ENCODE measurements at places on chromosomes 6 and 20.

DNA sequence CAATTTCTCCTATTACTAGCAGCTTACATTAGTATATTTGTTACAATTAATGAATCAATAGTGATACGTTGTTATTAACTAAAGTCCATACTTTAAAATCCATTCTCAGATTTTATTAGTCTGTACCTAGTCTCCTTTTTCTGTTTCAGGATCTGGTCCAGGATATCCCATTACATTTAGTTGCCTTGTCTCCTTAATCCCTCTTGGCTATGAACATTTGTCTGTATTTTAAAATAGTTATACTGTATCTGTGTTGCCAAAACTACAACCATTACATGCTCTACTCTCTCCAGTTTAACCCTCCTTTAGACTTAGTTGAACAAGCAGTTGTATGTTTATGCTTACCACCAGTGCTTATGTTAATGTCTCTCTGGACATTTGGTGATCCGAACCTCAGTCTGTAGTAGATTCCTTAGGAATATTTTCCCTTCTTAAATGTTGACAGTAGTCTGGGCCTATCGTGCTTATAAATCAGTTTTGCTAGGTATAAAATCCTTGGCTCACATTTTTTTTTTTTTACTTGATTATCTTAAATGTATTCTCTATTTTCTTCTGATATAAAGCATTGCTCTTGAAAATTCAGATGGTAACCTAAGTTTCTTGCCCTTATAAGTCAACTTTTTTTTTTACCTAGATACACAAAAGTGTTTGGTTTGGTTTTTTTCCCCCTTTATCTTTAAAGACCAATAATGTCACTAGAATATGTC is 12.2 kb downstream of the ALDH5A1 start:
- no peak for DNase-seq

GRCh38 chr6:33774774-33775173 is 14.2 kb downstream of the LEMD2 start:
- DNase-seq: no peak

- DNase-seq: no peak
These were observed 18.8 kb downstream of the PRR18 start for GRCh38 chr6:166289207-166290060.

GRCh38 chr20:41095110-41095969 is 42.0 kb upstream of the PLCG1 start:
- peak; percentile 12 for DNase-seq

DNA sequence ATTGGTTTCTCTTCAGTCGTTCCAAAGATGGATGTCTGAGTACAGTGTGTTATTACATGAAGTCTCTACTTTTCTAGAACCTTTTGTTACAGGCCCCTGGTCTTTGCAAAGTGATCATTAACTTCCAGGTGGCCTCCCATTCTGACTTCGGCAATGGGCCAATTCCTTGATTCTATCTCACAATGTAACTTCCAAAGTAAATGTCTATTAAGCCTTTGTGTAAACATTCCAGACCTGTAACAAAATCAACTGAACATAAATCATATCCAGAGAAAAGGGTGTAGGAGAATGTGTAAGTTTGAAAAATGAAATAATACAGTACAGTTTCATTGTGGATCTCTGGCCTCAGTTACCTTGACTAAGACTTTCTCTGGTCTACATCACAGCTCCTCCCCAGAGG is 187.8 kb upstream of the JAG1 start:
- no peak for DNase-seq

DNA sequence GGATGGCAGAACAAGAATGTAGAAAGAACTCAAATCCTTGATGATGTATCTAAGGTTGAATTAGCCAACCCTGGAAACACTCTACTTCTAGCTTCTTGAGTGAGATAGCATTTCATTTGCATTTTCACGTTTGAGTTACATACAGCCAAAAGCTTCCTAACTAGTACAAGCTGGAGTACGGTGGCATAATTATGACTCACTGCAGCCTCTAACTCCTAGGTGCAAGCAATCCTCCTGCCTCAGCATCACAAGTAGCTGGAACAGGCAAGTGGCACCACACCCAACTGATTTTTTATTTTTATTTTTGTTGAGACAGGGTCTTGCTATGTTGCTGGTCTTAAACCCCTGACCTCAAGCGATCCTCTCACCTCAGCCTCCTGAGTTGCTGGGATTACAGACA is 36.5 kb upstream of the STK35 start:
- no peak for DNase-seq

GRCh38 chr6:137161949-137162348 is 11.5 kb downstream of the IL22RA2 start:
- DNase-seq: no peak

GRCh38 chr6:25322692-25323091 is 43.5 kb downstream of the CARMIL1 start:
- DNase-seq: no peak

DNA sequence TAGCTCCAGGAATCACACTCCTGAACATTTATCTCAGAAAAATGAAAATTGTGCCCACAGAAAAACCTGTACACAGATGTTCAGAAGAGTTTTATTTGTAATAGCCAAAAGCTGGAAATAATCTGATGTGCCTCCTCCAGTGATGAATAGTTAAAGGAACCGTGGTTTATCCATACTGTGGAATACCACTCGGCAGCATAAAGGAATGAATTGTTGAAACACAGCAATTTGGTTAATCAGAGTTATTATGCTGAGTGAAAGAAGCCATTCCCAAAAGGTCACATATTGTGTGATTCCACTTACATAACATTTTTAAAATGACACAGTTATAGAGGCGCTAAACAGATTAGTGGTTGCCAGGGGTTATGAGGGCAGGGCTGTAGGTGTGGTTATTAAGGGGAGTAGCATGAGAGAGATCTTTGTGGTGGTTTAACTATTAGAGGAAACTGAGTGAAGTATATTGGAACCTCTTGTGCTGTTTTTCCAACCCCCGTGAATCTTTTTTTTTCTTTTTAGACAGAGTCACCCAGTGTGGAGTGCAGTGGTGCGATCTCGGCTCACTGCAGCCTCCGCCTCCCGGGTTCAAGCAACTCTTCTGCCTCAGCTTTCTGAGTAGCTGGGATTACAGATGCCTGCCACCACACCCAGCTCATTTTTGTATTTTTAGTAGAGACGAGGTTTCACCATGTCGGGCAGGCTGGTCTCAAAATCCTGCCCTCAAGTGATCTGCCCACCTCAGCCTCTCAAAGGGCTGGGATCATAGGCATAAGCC is 26.2 kb downstream of the PSMF1 start:
- no peak for DNase-seq

- no peak for DNase-seq
These were observed 179.5 kb downstream of the SYNDIG1 start for GRCh38 chr20:24648919-24649318.

DNA sequence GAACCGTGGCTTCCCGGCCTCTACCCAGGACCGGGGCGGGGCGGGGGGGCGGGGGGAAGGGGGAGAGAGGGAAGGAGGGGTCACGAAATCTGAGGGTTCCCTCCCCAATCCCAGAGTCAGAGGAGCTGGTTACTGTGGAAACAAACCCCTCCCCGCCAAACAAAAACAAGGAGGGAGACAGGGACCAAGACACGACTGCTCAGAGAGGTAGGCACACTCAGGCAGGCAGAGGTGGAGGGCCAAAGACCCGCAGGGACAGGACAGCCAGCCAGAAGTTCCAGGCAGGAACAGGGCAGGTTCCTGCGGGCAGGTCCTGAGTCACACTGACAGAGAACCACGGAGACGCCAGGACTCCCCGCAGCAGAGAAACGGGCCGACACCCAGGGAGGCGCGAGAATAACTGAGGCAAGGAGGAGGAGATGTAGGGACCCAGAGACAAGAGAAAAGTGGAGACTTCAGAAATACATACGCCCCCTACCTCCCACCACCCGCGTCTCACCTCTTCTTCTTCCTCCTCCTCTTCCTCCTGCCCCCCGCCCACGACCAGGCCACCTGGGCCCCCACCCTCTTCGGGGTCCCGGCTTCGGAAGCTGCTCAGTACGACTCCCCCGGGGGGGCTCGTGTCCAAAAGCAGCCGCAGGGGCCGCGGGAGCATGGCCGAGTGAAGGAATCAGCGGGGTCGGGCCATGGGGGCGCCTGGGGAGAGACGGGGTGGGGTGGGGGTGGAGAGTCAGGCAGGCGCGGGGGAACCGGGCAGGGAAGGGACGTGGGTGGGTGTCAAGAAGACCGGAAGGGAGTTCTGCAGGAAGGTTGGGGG is 578 bp downstream of the RGL2 start:
- peak; percentile 47 for DNase-seq

- DNase-seq: no peak
These were observed 111.2 kb upstream of the SUPT3H start for GRCh38 chr6:45488889-45489288.

DNA sequence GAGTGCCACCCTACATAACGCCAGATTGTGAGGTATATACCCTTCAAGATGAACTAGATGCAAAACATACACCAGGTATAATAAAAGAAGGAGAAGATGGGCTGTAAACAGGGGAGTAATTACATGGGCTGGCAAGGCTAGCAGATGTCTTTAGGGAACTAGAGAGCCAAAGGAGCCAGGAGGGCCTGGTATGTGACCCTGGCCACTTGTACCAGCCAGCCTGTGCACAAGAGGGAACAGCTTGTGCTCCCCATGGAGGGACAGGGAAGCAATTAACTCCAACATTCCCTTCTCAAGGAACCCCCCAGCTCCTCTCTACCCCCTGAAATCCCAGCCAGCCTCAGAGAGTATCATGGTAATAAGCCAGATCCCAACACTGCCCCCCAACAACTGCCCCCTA is 139.9 kb downstream of the HIVEP2 start:
- DNase-seq: no peak

DNA sequence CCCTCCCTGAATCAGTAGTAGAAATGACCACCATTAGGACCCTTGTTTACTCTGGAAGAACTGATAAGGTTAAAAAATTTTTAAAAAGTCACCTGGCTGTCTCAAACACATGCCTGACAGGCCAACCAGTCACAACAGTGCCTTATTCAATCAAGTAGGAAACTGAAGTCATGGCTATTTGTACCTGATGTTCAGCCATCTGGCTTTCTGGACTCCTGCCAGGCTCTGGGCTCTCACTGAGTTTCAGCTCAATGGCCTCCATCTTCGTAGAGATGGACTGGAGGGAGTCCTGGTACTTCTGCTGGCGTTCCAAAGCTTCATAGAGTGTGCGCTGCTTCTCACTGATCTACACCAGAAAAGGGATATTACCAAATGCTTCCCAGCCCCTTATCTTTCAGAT is 343.8 kb downstream of the SYNE1 start:
- DNase-seq: no peak

DNA sequence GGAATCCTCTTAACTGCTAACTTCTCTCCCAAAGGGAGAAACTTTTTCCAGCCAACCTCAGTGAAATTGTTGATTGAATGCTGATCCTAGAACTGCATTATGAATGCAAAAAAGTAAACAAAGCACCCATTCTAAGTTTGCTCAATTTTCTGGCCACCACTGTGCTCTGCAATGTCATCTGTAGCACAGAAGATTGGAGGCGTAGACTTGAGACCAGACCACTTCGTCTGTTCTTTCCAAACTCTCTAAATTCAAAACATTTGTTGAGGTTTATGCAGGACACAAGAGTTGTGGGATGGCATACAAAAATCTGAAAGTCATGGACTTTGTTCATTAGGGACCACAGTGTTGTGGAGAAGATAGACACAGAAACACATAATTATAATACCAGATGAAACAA is 11.1 kb upstream of the TSPYL1 start:
- DNase-seq: no peak
